ENCODE measurements at places on chromosomes 11 and 22.
A peak's percentile ranks its signal among the peaks of the same experiment; 100 is the strongest.

DNA sequence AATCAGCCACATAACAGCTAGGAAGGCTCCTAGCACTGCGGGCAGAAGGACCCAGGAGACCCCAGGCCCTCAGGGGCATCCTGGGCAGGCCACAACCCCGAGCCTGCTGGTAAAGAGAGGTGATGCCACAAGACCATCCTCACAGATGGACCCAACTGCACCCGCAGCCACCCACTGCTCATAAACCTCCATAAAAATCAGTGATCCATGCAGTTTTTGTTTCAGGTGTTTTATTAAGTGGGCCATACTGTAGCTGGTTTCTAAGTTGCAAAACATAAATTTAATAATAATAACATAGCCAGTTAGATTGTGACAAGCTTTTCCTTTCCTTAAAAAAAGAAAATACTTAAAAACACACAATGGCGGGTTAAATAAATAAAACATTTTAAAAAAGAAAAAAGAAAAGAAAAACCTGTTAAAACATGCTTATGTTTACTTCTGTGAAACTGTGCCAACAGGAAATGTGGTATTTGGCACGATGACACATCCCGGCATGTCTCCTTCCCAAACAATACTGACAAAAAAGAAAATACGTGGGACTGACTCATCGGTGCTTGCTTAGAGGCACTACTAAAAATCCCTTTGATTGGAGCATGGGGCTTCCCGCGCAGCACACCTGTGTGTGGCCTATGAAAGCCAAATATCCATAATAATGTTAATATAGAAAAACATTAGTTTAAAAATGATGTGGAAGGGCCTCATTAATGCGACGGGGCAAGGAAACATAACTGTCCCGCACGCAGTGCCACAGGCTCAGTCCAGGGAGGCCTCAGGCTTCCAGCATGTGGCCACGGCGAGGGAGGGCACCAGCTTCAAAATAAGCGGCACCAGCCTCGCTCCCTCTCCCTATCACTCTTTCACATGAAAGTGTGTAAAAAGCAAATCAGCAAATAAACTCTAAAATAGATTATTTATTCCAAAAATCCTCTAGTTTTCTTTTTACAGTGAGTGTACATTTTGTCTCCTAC, 47.5 kb upstream of the SCUBE2 start:
- DNase-seq: peak; percentile 98

DNA sequence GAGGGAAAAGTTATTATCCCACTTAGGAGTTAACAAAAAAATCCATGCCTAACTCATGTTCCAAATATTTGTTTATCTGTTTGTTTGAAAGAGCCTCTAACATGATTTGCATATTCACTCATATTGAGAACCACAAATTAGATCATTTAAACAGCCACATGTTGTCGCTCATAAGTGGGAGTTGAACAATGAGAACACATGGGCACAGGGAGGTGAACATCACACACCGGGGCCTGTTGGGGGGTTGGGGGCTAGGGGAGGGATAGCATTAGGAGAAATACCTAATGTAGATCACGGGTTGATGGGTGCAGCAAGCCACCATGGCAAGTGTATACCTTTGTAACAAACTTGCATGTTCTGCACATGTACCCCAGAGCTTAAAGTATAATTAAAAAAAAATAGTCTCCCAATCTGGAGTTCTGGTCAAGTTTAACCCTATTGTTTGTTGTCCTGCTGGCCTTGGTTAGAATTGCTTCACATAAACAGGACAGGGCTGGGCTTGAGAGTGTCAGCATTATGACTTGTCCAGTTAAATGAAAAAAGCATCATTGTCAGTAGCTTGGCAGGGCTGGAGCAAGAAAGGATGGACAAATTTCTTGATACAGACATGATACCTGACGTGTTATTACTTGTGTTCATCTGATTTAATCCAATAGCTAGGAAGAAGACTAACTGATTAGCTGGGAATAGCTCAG, 57.8 kb upstream of the PSMA1 start:
- no peak for DNase-seq

DNA sequence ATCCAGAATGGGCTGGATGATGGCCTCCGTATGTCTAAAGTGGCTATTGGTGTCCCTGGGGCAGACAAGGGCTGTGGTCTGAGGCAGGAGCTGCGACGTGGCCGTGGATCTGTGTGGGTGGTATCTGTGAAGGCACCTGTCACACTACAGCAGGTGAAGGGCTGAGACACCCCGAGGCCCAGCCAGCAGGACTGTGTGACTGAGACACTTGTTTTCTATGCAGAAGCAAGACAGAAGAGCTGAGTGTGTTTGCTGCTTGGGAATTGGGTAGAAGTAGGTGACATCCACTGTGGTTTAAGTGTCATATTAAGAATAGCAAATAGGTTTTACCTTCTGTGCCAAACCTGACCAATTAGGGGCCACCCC, 35.0 kb downstream of the AMPD3 start:
- no peak for DNase-seq

DNA sequence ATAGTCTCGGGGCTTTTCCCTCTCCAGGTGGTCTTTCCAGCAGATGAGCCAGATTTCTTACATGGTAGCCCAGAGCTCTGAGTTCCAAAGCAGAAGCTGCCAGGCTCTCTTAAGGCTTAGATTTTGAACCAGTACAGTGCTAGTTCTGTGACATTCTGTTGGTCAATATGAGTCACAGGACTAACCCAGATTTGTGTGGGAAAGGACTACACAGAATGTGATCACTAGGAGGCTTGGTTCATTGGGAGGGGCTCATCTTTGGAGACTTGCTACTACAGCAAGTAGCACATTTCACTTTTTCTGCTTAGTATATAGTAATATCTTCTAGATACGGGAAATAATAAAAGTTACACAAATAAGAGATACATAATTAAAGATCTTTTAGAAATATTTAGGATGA, 24.1 kb downstream of the RNF214 start:
- DNase-seq: no peak
